Activated CD8-positive, alpha-beta memory T cell treated with anti-CD3 and anti-CD28 coated beads for 1 hour (primary cell): ENCODE measurements at places on chromosomes 12 and 14.

- no peak for DNase-seq
These were observed 9.4 kb downstream of the AICDA start for GRCh38 chr12:8603286-8603685.

DNA sequence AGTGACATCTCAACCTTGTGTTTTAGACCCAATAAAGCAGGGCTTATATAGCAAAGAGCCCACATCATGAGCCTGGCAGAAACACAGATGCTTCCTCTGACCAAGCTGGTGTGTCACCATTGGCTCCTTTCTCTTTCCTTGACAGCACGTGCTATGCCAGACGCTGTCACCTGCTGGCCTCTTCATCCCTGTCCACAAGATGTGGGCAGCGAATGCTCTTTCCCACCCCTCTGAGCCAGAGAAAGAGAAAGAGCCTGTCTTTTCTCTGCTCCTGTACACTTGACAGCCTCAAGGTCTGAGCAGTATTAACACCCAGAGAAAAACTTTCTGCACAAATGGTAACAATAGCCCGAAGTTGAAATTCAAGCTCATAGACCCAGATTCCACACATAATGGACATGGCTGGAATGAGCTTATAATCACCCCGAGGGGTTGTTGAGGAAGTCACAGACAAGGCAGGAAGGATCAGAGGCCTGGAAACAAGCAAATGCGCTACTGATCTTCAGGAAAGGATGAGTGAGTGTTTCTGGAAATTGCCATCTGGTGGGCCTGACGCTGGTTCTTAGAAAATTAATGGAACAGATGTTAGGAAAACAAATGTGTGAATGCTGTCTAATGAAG is 8.9 kb downstream of the TGFB3 start:
- no peak for DNase-seq

DNA sequence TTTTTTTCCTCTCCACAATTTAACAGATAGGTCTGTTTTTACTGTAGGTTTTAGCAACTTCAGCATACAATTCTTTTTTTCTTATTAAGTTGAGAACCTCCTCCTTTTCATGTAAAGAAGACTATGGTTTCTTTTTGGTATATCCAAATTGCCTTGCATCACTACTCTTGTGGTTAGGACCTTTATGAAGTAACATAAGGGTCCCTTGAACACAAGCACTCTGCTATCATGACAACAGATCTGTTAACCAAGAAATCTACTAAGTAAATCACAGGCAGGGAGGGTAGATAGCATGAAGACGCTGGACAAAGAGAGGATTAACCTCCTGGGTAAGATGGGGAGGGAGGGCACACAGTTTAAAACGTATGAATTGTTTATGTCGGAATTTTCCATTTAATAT is 380.6 kb downstream of the CCDC91 start:
- no peak for DNase-seq

GRCh38 chr12:69067713-69068112 is 134.7 kb upstream of the CPM start:
- no peak for DNase-seq

GRCh38 chr12:132582058-132582420 is 28.3 kb downstream of the LRCOL1 start:
- no peak for DNase-seq

DNA sequence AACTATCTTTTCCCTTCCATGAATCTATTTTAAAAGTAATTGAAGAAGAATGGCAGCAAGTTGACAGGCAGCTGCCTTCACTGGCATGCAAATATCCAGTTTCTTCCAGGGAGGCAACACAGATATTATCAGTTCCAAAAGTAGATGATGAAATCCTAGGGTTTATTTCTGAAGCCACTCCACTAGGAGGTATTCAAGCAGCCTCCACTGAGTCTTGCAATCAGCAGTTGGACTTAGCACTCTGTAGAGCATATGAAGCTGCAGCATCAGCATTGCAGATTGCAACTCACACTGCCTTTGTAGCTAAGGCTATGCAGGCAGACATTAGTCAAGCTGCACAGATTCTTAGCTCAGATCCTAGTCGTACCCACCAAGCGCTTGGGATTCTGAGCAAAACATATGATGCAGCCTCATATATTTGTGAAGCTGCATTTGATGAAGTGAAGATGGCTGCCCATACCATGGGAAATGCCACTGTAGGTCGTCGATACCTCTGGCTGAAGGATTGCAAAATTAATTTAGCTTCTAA is 18.4 kb downstream of the TMPO start:
- no peak for DNase-seq
